ENCODE measurements at places on chromosomes 16 and 17.

DNA sequence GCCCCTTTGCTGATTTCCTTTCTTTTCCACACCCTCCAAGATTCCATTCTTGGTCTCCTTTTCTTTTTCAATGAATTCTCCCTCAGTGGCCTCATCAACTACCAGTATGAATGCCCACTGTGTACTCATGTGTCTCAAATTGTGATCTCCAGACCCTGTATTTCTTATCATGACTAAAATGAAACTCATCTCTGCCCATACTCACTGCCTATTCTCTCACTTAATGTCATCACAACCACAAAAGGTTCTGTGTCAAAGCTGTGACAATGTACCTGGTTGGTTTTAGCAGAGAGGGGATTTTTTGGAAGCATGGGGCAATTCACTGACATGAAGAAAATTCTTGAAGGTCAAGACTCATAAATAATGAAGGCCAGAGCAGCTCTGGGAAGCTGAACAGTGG lies 11.5 kb upstream of the TBX4 start:
- no peak for DNase-seq

DNA sequence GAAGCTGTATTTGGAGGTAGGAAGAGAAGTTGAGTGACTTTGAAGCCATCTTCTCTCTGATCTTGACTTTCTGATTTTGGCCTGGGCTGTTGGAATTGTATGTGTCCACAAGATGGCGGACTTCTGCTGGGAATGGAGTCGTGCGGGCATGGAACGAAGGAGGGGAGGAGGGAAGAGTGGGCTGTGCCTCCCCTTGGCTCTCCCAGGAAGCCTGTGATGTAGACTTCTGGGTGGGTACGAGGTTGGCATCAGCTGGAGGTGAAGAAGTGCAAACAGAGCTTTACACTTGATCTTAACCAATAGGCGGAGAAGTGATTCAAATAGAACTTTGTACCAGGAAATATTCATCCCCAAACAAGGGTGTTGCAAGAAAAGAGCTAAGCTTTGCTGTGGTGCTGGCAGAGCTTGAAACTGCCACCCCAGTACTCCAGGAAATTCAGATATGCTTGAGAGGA lies 7.4 kb upstream of the TMEM220 start:
- DNase-seq, result peak; percentile 61

- DNase-seq, result peak; percentile 23
Measured at GRCh38 chr16:63461248-63461841, 1425.1 kb upstream of the CDH8 start.

GRCh38 chr16:82263521-82264143 lies 93.6 kb upstream of the MPHOSPH6 start:
- peak; percentile 53 for DNase-seq

DNA sequence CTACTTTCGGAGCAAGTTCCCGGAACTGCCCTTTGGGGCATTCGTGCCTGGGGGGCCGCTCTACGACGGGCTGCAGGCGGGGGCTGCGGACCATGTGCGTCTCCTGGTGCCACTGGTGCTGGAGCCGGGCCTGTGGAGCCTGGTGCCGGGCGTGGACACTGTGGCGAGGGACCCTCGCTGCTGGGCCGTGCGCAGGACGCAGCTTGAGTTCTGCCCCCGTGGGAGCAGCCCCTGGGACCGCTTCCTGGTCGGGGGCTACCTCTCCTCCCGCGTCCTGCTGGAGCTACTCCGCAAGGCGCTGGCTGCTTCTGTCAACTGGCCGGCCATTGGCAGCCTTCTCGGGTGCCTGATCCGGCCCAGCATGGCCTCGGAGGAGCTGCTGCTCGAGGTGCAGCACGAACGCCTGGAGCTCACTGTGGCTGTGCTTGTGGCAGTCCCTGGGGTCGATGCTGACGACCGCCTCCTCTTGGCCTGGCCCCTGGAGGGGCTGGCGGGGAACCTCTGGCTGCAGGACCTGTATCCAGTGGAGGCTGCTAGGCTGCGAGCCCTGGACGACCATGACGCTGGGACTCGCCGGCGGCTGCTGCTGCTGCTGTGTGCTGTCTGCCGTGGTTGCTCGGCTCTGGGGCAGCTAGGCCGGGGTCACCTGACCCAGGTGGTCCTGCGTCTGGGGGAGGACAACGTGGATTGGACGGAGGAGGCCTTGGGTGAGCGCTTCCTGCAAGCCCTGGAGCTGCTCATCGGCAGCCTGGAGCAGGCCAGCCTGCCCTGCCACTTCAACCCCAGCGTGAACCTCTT lies 3.6 kb downstream of the MIEF2 start:
- DNase-seq, result no peak

DNA sequence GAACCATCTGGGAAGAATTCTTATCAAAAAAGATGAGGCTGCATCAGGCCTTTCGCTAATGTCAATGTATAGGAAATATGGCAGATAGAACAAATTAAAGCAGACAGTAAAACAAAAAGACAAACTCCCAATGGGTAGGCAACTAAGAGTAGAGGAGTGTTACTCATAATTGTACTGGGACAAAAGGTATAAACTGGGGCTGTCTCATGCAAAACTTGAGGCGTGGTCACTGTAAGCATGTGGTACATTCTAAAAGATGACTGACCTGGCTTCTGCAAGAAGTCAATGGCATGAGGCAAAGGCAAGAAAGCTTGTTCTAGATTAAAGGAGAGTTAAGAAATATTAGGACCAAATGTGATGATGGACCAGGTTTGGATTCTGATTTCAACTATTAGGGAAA lies 26.7 kb downstream of the SMIM36 start:
- DNase-seq, result no peak
